Thoracic aorta (tissue), 2 donors: ENCODE measurements at places on chromosomes 3 and 15. TPM values are rescaled to one million over a fixed set of nuclear protein-coding genes. Genes with fewer than 3 reads are reported as not detected.

GRCh38 chr3:123632161-123632655, 47.4 kb upstream of the HACD2 start:
- H3K4me3 ChIP-seq, result no peak overlapping the region
- peaks cover 51% of the 10 kb centered on the region for H3K36me3 ChIP-seq

- DNase-seq, result no peak
- no peaks in the 10 kb centered on the region for H3K4me1 ChIP-seq
- H3K36me3 ChIP-seq, result no peaks in the 10 kb centered on the region
Observed at GRCh38 chr3:62586356-62586755, 213.0 kb upstream of the FEZF2 start.

DNA sequence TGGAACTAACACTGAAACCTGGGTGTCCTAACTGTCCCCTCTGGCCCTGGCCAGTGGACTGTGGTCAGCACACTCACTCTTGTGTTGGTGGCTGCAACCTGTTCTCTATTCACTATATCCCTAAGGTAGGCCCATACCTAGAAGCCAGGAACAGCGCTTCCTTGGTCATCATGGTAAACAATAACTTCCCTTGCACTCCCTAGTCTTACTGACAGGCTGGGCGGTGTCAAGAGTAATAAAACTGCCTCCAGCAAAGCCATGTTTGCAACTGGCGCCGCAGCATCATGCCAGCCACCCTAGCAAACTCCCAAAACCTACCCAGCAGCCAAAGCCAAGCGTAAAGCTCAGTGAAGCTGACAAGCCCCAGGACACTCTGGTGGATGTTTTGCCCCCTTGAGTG, 63.1 kb upstream of the TSEN2 start:
- no peaks in the 10 kb centered on the region for H3K36me3 ChIP-seq
- H3K4me3 ChIP-seq, result no peak overlapping the region
- no peak overlapping the region for H3K27ac ChIP-seq
- no peak for DNase-seq

GRCh38 chr3:145070795-145071194, 1090.2 kb downstream of the PLOD2 start:
- H3K27me3 ChIP-seq, result no peaks in the 10 kb centered on the region
- no peak for DNase-seq
- no peaks in the 10 kb centered on the region for H3K4me1 ChIP-seq

GRCh38 chr3:126792998-126793397, 89.0 kb downstream of the CHCHD6 start:
- no peak overlapping the region for H3K27ac ChIP-seq
- no peaks in the 10 kb centered on the region for H3K36me3 ChIP-seq
- no peaks in the 10 kb centered on the region for H3K27me3 ChIP-seq
- DNase-seq, result no peak

GRCh38 chr3:115228266-115228665, 81.2 kb upstream of the ZBTB20 start:
- H3K36me3 ChIP-seq, result no peaks in the 10 kb centered on the region
- DNase-seq, result no peak
- no peaks in the 10 kb centered on the region for H3K27me3 ChIP-seq

GRCh38 chr3:157089455-157090221, 70.3 kb downstream of the CCNL1 start:
- peak overlapping the region; percentile 88 for H3K4me3 ChIP-seq
- no peaks in the 10 kb centered on the region for H3K27me3 ChIP-seq
- no peaks in the 10 kb centered on the region for H3K36me3 ChIP-seq
- peaks cover 65% of the 10 kb centered on the region for H3K4me1 ChIP-seq

DNA sequence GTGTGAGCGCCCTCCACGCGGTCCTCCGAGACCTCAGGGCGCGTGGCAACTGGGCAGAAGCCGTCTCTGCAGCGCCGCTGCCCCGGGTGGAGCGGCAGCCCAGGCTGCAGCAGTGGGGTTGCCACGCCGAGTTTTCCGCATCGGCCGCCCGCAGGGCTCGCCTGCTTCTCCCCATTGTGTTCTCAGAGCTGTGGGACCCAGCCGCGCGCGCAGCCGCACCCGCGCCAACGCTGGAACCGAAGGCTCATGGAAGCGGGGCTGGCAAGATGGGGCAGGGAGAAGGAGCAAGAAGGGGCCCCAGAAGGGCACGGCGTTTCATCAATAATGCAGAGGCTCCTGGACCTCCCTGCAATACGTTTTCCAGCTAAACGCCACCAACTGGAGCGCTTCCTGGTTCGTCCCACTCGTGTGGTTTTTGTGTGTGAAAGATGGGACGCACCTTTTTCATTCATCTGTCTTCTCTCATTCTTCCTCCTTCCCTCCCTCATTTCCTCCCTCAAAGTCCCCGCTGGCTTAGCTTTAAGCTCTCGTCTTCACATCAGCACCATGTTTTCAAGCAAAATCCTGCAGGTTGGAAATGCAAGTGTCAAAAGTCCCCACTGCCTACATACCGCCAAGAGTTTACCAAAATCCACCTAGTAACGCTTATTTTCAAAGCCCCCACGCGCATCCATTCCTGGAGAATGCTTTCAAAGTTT, 1.2 kb downstream of the ROBO1 start:
- peaks cover 3% of the 10 kb centered on the region for H3K27me3 ChIP-seq
- peak overlapping the region; percentile 44 for H3K4me3 ChIP-seq
- H3K36me3 ChIP-seq, result no peaks in the 10 kb centered on the region
- H3K27ac ChIP-seq, result no peak overlapping the region
- H3K4me1 ChIP-seq, result no peaks in the 10 kb centered on the region

DNA sequence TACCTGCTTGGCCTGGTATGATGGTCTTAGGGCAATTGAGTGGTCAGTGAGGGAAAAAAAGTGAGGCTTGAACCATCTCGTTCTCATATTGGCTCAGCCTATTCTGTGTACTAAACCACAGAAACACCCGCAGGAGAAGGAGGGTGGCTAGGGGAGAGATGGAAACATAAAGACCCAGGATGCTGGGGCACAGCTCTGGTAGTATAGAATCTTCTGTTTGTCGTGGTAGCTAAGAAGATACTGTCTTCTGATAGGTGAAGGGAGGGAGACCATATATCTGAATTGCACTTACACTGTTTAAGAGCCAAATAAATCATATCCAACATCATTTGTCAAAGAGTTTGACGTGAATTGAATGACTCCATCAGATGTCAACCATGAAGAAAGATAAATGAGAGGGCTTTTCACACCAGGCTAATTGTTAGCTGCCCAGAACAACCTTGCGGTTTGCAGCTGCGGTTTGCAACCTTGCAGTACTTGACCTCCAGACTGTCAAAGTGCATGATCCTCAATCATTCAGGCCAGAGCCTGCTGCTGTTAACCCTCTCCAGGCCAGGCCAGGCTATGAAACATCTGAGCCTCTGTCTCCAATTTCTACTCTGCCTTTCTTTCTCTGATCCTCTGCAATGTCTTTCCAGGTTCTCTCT, 40.9 kb upstream of the PIK3R4 start:
- no peak for DNase-seq
- H3K27me3 ChIP-seq, result no peaks in the 10 kb centered on the region
- H3K4me3 ChIP-seq, result no peak overlapping the region

- no peak for DNase-seq
- no peak overlapping the region for H3K27ac ChIP-seq
- H3K27me3 ChIP-seq, result no peaks in the 10 kb centered on the region
Observed at GRCh38 chr3:190307164-190307545, 15.1 kb downstream of the CLDN1 start.

DNA sequence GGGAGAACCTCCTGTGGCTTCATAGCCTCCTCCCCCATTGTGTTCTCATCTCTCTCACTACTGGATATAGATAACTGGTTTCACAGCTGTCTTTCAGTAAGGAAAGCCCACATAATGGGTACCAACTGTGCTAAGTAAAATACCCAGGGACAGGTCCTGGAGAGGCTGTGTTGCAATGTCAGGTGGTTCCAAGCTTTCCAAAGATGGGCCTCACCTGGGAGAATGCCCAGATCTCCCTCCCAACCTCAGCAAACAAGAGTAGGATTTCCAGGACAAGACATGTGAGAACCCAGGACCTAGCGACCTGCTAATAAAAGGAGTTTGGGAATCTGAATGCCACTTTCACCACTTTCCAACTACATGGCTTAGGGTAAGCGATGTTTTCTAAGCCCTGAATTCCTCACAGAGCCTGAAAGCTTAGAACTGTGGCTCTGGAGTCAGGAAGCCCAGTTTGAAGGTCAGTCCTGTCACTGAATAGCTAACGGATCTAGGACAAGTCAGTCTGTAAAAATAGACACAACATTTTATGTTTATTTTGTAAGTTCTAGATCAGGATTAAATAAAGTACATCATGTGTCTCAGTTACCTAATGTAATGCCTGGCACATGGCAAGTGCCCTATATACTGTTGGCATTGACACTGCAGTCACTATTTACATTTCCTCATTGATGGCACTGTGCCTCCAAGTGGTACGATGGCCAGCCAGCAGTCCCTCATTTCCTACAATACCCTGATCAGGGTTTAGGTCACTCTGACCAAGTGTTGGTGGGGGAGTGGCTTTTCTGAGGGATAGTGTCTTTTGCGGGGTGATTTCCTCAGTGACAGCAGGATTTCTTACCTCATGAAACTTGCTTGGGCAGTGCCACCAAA, 11.9 kb downstream of the CERS3 start:
- H3K4me3 ChIP-seq, result no peak overlapping the region
- H3K27me3 ChIP-seq, result no peaks in the 10 kb centered on the region
- H3K4me1 ChIP-seq, result no peaks in the 10 kb centered on the region
- no peak overlapping the region for H3K27ac ChIP-seq
- DNase-seq, result no peak
- H3K36me3 ChIP-seq, result no peaks in the 10 kb centered on the region

DNA sequence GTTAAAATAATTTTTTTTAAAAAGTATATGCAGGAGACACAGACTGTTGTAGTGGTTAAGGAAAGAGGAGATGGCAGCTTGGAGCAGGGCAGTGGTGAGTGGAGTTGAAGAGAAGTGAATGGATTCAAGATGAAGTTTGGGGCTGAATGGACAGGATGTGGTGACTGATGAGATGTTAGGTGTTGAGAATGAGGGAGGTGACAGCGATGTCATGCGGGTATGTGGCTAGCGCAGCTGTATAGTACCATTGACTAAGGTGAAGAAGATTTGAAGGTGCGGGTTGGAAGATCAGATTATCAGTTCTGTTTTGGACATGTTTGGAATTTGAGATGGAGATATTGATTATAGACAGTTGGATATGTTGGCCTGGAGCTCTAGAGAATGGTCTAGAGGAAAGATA, 20.1 kb downstream of the FBXO22 start:
- H3K27ac ChIP-seq, result no peak overlapping the region
- no peaks in the 10 kb centered on the region for H3K36me3 ChIP-seq
- H3K4me1 ChIP-seq, result no peaks in the 10 kb centered on the region
- H3K4me3 ChIP-seq, result no peak overlapping the region
- no peaks in the 10 kb centered on the region for H3K27me3 ChIP-seq
- DNase-seq, result no peak

- no peak for DNase-seq
- no peak overlapping the region for H3K4me3 ChIP-seq
- H3K36me3 ChIP-seq, result no peaks in the 10 kb centered on the region
Observed at GRCh38 chr15:97096303-97096835, 765.9 kb downstream of the NR2F2 start.

GRCh38 chr3:156360963-156361362, 194.0 kb downstream of the SSR3 start:
- no peak overlapping the region for H3K27ac ChIP-seq
- peaks cover 14% of the 10 kb centered on the region for H3K4me1 ChIP-seq
- no peak for DNase-seq
- no peaks in the 10 kb centered on the region for H3K36me3 ChIP-seq
- H3K4me3 ChIP-seq, result no peak overlapping the region

DNA sequence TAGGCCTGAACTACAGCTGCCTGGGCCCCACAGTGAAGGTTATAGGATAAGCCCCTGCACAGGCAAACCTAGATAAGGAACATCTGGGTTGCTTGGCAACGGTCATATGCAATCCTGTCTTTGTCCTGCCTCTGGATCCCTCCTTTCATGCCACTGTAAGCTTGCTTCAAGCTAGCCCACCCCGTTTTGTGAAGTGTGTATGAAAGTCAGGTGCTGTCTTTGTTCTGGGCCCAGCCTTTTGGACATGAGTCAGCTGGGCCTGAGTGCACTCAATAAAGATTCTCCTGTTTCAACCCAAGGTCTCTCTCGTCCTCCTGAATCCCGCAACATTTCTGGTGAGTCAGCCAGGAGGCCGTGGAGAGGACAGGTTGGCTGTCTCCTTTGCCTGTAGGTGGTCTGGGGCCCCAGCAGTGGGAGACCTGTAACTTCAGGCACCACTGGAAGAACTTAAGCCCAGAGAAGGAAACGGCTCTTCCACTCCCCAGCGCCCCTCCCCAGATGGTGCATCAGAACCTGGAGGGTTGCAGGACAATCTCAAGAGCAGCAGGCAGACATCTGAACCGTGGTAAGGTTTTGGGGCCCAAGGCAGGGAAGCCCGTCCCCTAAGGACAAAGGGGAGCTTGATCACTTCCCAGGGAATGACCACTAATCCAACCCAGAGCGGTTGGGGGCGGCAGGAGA, 8.3 kb upstream of the SLC9C1 start:
- H3K27ac ChIP-seq, result no peak overlapping the region
- peaks cover 23% of the 10 kb centered on the region for H3K4me1 ChIP-seq
- DNase-seq, result no peak
- H3K4me3 ChIP-seq, result peak overlapping the region; percentile 75

- H3K27me3 ChIP-seq, result no peaks in the 10 kb centered on the region
- H3K4me3 ChIP-seq, result no peak overlapping the region
- no peak for DNase-seq
- H3K4me1 ChIP-seq, result no peaks in the 10 kb centered on the region
- H3K27ac ChIP-seq, result no peak overlapping the region
Observed at GRCh38 chr3:46544771-46545503, 21.2 kb downstream of the LRRC2 start.

GRCh38 chr15:63232405-63232804, 43.0 kb downstream of the RAB8B start:
- peaks cover 40% of the 10 kb centered on the region for H3K4me1 ChIP-seq
- H3K36me3 ChIP-seq, result no peaks in the 10 kb centered on the region
- DNase-seq, result no peak
- H3K4me3 ChIP-seq, result no peak overlapping the region
- H3K27ac ChIP-seq, result no peak overlapping the region
- no peaks in the 10 kb centered on the region for H3K27me3 ChIP-seq

Gene LIPH
- total RNA-seq, result 2.0 TPM

Gene CHRNB4
- not detected for total RNA-seq

Gene SPINK8
- total RNA-seq, result not detected

Gene PRC1
- total RNA-seq, result 5.1 TPM

Gene C3orf22
- total RNA-seq, result not detected

Gene MEX3B
- 0.68 TPM for total RNA-seq

Gene DHFR2
- total RNA-seq, result 8.0 TPM

Gene AHSG
- not detected for total RNA-seq

Gene CYP1A2
- total RNA-seq, result not detected

Gene MORF4L1
- total RNA-seq, result 330 TPM

Gene ERICH6
- not detected for total RNA-seq

Gene LYZL4
- total RNA-seq, result not detected

Gene PLA2G4D
- not detected for total RNA-seq
